ENCODE measurements at places on chromosomes 6 and 20.

- no peak for DNase-seq
Observed at GRCh38 chr20:38926934-38927616, 858 bp downstream of the FAM83D start.

- no peak for DNase-seq
Observed at GRCh38 chr6:123418071-123418470, 218.7 kb downstream of the TRDN start.

GRCh38 chr6:24149296-24149695 is 23.3 kb downstream of the NRSN1 start:
- DNase-seq = peak; percentile 9

- DNase-seq = no peak
Observed at GRCh38 chr6:1580109-1580508, 29.6 kb upstream of the FOXC1 start.

GRCh38 chr6:14652536-14652935 is 535.0 kb downstream of the CD83 start:
- DNase-seq = no peak

DNA sequence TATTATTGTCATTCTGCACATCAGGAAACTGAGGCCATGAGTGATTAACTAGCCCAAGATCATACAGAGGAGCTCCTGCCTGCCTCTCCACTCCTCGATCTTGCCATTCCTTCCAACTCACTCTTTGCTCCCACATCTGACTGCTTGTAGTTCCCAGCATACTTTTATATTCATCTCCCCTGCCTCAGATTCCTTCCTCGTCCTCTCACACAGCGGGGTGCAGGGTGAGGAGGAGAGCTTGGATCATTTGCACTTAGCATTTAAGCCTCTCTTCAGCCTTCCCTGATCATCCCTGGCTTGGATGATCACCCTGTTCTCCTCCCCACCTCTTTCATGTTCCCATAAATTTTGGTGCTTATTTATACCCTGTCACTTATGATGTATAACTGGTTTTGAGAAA is 515.1 kb upstream of the SOX4 start:
- DNase-seq = no peak

DNA sequence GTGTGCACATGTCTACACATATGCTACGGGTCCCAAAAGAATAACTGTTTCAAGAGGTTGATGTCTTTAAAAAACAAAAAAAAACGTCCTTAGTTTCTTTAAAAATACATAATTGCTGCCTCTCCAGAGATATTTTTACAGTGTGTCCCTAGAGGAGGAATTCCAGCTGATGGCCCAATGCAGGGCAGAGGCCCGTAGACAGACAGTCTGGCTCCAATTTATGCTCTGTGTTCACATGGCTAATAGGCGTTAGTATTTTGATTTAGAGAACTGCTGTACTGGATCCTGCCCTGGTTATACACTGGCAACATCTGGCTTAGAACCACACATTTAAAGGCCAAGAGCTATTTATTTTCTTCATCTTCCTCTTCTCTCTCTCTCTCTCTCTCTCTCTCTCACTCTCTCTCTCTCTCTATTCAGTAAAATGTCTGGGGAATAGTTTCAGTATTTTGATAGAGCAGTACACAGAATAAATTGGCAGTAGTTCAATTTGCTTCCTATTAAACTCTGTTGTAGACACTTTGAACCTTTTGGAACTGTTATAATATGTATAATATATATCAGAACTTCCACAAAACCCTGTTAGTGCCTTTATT is 260.6 kb downstream of the EYA4 start:
- DNase-seq = no peak

- peak; percentile 23 for DNase-seq
Observed at GRCh38 chr6:51182827-51183226, 364.2 kb downstream of the TFAP2B start.

DNA sequence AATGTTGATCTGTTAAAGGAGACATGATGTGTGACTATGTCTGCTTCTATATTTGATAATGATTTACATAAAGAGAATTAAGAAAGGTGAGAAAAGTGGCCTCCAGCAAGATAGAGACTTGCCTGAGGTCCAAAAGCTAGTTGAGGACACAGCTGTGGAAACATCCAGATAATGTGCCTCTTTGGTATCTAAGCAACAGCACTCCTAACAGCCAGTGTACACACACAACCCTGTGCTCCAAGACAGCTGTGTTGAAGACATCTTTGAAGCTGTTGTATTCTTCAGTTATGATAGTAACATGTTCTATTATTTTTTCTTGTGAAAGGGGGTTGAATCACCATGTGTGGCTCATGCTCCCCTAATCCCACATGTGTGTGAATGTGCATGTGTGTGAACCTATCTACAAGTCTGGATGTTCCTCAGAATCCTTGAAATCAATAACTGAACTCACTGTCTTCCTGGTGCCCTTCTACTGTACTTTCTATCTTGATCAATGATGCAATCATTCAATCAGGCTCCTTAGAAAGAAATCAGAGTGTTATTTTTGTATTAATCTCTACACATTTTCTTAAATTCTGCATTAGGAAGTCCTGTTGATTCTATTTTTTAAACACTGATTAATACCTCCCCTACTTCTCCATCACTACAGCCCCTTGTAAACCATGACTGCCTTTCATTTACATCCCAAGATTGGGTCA is 116.7 kb upstream of the SSTR4 start:
- no peak for DNase-seq

DNA sequence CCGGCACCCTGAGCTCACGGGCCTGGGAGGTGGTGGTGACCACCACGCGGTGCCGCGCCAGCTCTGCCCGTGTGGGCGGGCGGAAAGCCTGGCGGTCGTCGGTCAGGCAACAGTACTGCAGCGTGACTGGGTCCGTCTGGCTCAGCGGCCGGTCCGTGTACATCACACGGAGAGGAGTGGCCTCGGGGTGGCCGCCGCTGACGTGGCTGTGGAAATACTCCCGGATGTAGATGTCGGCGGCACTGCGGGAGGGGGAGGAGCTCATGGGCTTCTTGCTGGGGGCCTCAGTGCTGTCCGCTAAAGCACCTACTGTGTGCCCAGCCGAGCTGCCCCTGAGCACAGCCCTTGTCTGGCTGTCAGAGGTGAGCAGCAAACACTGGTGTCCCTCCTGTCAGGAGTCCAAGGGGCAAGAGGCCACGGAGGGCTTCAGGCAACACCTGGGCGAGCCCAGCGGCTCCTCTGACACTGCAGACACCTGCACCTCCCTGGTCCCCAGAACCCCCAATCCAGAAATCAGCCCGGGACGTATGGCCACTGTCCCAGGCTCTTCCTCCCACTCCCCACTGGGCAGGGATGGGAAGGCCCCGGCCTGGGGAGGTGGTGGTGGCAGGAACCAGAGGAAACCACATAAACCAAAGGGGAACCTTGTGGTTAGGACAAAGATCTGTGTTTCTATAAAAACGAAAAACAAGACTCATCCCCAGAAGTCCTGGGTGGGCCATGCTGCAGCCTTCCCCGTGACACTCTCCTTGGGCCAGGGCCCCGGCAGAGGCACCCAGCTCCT is 6.5 kb downstream of the HELZ2 start:
- DNase-seq = no peak

Data from NCI-H1105 (cell line).